ENCODE measurements at places on chromosomes 16 and 17.

- no peak for DNase-seq
Observed at GRCh38 chr17:43917348-43918025, 10.2 kb upstream of the MPP2 start.

DNA sequence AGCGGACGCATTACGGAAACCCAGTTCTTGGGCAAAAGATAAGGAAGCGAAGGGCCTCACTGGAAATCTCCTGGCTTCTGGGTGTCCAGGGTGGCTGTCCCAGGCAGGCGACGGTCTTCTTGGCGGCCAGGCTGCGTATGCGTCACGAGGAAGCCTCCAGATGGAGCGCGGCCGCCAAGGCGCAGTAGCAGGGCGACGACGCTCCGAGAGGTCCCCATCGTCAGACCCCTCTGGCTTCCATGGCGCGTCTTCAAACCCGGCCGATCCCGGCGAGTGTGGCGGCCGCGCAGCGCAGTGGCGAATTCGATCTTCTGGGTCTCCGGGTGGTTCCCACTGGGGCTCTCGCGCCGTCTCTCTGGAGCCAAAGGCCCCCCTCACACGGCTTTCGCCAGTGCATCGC lies 13.8 kb upstream of the ANKRD40CL start:
- DNase-seq: no peak

DNA sequence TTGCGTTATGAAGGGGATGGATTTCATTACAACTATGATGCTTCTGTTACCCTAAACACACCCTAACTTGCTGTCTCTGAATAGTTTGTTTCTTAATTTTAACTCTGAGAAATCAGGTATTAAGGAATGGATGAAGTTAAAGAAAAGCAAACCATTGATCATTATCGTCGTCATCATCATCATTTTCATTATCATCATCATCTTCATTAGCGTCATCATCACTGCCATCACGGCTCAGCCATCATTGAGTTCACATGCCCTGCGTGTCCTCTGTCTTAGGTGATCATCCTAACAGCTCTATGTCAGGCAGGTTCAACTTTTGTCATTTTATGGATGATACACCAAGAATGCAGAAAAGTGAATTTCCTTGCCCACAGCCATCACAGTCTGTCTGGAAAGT lies 477.5 kb upstream of the EEF2KMT start:
- DNase-seq: no peak

DNA sequence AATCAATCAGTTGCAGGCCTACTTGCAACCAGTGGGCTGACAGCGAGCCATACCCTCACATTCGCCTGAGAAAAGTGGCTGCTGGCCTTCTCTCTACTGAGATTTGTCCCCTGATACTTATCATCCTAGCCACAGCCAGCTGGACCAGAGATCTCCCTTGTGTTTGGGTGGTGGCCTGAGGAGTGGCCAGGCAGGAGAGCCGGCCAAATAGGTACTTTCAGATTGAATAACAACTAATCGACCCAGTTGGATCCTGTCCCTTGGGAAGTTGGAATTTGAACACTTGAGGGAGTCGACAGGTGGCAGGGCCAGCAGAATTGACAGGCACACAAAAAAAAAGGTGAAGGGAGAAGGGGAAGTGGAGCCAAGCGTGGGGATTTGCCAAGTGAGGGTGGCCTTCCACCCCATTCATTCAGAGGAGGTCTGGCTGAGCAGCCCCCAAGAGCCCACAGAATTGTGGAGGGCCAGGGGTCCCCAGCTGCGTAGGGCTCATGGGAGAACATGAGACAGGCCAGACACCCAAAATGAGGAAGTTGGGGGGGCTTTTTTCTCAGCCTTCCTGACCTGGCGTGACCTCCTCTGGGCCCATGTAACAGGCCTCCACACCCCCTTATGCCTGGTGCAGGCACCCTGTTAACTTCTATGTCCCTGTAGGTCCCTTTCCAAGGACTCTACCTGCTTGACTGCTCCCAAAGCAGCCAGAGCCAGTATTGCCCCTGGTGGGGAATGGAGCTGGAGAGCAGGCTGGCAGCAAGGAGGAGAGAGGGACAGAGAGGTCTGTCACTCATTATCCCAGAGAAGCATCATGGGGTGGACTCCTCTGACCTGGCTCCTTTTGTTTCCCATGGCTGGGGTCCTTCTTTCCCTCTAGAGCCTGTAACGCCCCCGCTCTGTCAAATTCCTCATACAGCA lies 2.9 kb upstream of the RANGRF start:
- DNase-seq: no peak

- no peak for DNase-seq
Observed at GRCh38 chr17:79057737-79058385, 16.8 kb upstream of the ENGASE start.

GRCh38 chr17:47225911-47226688 lies 17.0 kb downstream of the MYL4 start:
- no peak for DNase-seq
